ENCODE measurements at places on chromosomes 5 and 9.

- no peak for DNase-seq
Observed at GRCh38 chr5:132487095-132487428, 3.5 kb downstream of the IRF1 start.

DNA sequence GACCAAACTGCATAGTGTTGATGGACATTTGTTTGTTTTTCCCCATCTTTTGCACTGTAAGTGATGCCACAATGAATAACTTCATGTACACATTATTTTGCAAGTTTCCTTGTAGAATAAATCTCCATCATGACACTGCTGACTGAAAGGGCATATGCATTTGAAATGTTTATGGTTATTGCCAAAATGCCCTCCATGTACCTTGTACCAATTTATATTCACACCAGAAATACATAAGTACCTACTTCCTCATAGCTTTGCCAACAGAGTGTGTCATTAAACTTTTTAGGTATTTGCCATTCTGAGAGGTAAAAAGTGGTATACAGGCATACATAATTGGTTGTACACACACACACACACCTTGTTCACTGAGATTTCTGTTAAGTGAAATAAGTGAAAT, 361.0 kb upstream of the PCSK5 start:
- no peak for DNase-seq

DNA sequence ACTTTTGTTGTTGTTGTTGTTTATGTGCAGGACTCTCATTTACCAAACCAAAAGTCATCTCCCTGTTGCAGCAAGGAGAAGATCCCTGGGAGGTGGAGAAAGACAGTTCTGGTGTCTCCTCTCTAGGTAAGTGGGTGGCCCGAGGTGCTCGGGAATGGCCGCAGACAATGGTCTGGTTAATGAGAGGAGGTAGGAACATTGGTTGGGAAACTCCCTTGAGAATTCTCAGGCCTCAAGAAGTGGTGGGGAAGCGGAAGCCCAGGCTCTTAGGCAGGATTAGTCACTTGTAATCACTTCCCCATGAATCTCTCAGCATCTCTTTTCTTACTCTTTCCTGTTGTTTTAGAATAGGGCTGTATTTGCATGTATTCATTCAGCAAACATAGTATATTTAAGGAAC, 7.2 kb downstream of the ZNF354B start:
- no peak for DNase-seq

DNA sequence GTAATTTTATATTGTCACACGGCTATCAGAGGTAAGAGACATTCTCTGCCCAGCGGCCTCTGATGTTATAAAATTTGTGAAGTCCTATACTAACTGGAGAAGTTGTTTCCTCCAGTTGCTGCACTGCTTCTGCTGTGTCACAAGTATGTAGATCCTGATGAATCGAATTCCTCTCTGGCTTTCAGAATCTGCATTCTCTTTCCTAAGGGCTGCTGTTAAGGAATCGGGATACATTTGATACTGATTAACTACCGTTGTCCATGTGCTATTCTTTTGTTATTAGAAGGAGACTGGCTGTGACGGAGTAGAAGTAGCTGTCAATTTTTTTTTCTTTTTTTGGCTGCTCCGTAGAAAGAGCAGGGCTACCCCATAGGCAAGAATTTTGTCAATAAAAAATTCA, 81.7 kb upstream of the LRRC70 start:
- DNase-seq: no peak

DNA sequence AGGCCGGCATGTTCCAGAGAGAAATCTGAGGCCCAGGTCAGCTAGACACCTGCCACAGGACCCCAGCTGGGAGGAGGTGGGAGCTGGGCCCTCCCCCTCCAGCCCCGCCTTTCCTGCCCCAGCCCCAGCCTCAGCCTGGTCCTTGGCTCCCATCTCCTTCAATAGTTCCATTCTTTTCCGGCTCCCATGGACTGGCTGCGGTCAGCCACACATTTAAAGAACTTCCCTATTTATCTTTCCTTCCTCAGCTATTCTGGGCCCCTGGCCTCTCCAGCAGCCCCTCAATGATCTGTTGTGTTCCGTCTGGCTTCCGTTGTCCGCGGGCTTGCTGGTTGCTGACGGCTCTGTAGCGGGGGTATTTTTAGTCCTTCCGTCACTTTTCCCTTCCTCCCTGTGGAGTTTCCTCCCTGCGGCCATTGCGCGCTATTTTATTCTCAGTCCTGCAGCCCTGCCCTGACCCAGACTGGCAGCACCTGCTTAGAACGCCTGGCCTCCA, 73.8 kb downstream of the AMBP start:
- no peak for DNase-seq

- DNase-seq: no peak
Observed at GRCh38 chr5:170491479-170491878, 12.3 kb upstream of the KCNIP1 start.

DNA sequence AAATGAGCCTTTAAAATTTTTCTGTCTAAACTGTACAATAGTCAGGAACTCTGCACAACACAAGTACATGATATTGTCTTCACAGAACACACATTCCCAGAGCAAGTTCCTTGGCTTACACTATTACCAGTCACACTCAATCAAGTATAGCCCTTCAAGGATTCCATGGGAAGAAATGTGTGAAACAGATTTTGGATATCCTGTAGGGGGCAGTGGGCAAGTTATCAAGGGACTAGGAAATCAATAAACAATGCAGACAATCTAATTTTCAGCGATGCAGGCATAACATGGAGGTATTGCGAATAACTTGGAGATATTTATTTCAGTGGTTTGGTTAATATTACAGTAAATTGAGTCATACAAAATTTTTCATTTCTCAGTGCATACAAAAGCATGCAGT, 1171.5 kb upstream of the NUDT12 start:
- DNase-seq: peak; percentile 1
